ENCODE measurements at places on chromosomes 4 and X.

DNA sequence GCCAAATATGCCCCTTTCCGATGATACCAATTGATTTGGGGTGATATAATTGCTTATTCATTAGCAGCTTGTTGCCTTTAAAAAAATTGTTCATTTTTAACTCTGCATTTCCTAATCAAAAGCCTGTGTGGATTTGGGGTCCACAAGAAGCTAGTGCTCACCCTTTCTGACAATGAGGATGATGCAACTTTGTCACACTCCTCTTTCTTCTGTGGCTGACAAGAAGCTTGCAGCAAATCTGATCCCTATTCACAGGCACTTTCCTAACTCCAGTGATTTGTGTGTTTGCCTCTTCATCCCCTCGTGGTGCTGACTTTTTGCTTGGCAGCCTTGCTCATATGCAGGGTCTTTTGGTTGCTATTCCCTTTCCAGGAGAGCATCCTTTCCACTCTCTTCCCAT, 182.7 kb upstream of the LDB2 start:
- no peak for DNase-seq

- DNase-seq, result no peak
These were observed 5.7 kb downstream of the IL2 start for GRCh38 chr4:122450847-122451246.

DNA sequence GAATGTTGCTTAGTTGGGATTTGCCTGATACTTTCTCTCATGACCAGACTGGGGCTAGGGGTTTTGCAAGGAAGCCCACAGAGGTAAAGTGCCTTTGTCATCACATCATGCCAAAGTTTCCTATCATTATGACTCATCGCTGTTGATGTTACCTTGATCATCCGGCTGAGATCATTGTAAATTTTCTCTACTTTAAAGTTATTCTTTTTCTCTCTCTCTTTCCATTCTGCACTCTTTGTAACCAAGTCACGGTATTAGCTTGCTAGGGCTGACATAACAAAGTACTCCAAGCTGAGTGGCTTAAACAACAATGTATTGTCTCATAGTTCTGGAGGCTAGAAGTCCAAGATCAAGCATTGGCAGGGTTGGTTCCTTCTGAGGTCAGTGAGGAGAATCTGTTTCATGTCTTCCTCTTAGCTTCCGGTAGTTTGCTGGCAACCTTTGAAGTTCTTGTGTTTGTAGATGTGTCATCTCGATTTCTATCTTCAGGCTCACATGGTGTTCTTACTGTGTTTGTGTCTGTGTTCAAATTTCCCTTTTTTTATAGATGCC, 113.0 kb downstream of the DTHD1 start:
- DNase-seq, result no peak

DNA sequence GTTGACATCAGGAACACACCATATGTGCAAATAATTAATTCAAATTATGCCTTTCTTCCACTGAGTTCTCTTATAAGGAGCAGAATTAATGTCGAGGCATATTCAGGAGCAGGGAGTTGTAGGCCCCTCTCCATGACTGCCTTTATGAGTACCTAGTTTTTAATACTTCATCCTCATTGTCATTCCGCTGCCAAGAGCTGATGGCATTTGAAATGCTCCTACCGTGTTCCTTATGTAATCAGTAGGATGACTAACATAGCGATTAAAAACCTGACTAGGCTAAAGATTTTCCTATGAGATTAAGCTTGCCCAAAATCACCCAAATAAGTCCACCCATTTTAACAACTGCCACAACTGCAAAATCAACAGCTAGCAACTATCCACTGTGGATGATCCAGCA, 220.6 kb downstream of the DHX15 start:
- no peak for DNase-seq

DNA sequence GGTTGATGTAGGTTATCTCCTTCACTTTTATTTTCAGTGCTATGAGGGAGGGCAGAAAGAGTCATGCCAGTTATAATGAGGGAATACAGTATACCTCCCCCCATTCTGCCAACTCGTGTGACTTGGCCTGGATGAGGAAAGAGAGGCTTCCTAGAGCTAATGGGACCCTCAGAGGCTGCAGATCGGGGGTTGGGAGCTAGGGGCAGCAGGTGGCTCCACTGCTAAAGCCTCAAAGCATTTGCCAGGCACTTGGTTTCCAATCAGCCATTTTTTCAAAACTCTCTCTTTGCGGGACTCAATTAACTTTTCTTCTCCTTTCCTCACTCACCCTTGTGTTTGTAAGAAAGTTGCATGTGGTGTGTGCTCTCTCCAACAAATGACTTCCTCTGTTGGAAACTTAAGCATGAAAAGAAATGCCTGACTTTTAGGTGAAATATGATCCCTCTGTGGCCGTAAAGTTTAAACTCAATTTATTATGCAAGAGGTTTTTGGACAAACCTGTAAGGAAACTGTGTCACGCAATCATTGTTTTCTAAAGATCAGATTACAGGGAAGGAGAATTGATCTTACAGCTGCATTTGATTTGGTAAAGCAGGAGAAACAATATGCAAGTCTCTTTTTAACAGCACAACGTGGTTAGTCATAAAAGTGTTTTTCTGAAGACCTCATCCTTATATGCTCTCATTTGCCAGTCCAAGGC, 7.0 kb downstream of the SFRP2 start:
- DNase-seq, result no peak

- no peak for DNase-seq
These were observed 36.3 kb downstream of the GPR143 start for GRCh38 chrX:9729171-9729885.

GRCh38 chr4:182711211-182711610, 206.0 kb downstream of the DCTD start:
- DNase-seq, result no peak

DNA sequence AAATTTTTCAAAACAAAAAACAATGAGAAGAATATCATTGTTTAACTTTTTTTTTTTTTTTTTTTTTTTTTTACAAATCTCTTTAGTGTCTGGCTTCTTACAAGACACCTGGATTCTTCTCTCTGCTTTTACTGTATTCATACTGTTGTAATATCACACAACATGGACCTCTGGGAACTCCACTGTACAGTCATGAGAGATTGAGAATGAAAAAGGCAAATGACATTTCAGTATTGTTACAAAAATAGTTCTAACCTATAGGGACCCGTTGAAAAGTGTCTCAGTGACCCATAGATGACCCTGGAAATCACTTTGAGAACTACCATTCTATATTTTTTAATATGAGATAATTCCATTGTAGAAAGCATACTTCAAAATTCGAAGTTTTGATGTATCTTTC, 124.4 kb downstream of the SLIT2 start:
- no peak for DNase-seq

- no peak for DNase-seq
These were observed 935.7 kb downstream of the RAPGEF2 start for GRCh38 chr4:160038615-160039014.

- no peak for DNase-seq
These were observed 15.3 kb upstream of the PDGFRA start for GRCh38 chr4:54213761-54214160.

GRCh38 chr4:8582016-8582415, 1.8 kb downstream of the GPR78 start:
- DNase-seq, result no peak

DNA sequence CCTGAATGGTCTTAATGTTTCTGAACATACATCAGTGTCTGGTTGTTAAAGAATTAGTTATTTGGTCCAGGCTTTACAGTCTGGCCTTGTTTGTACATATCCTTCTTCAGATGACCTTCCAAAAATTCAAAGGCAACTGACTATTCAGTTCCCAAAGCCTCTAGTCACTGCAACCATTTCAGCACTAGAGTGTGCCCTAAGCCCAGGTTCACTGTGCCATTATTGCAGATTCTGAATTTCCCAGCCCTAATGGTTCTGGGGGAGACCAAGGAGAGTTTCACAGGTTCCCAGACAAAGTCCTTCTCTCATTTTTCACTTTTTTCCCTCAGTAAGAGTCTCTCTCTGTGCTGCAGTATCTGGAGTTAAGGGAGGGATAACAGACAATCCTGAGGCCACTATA, 235.8 kb downstream of the TRAM1L1 start:
- no peak for DNase-seq

DNA sequence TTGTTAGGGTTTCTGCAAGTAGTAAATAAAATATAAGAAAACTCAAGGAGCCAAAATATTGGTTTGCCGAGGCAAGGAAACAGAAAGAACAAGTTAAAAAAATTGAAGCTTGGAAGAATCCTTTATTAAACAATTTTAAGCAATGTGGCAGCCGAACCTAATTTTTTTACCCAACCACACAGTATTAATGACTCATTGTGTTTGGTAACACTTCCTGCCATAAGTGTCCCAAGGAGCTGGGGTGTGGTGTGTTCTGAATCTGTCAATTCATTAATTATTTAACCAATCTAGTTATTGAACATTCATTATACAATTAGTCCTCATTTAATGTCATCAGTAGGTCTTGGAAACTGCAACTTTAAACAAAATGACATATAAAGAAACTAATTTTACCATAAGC, 19.3 kb upstream of the CPE start:
- DNase-seq, result no peak
